Glutamatergic neuron (in vitro differentiated cells): ENCODE measurements at places on chromosomes 7 and 10. TPM values are rescaled to one million over a fixed set of nuclear protein-coding genes. Genes with fewer than 3 reads are reported as not detected.

Gene FAM25A
- not detected for total RNA-seq

Gene EBLN1
- total RNA-seq = not detected

Gene SRRT
- 213 TPM for total RNA-seq

DNA sequence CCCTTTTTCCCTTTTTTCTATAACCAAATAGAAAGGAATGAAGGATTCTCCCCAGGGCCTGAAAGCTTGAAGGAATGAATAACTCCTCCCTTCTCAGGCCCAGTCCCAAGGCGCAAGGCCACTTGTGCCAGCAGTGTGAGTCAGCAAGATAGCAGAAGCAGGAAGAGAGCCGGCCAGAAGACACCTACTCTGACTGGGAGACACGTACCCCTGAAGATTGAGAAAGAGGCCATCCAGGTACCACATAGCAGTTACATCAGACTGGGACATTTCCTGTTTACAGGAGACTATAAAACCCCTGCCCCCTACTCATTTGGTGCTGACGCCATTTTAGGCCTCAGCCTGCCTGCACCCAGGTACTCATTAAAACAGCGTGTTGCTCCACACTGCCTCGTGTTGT lies 65.5 kb downstream of the LRRC17 start:
- peaks cover 9% of the 10 kb centered on the region for H3K36me3 ChIP-seq
- no peaks in the 10 kb centered on the region for H3K27me3 ChIP-seq
- no peak overlapping the region for H3K4me3 ChIP-seq
- no peaks in the 10 kb centered on the region for H3K4me1 ChIP-seq
- no peak overlapping the region for H3K27ac ChIP-seq
- no peak for DNase-seq

DNA sequence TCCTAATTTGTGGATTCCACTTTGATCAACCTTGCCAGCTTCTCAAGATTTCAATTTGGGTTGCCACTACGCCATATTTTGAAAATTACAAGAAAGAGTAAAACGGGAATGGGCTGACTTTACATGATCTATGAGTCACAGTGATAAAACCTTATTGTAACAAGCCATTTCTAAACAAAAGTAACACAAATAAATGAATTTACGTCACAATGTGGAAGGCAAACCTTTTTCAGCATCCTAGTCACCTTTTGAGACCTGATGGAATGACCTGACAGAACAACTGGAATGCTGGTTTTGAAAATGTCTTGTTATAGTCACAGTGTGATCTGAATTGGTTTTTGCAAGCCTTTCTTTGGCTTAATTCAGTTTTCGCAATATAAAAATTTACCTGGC lies 85.9 kb downstream of the CDK6 start:
- peaks cover 30% of the 10 kb centered on the region for H3K4me1 ChIP-seq
- H3K4me3 ChIP-seq = no peak overlapping the region
- H3K36me3 ChIP-seq = no peaks in the 10 kb centered on the region
- DNase-seq = no peak
- no peak overlapping the region for H3K27ac ChIP-seq
